Hair follicle dermal papilla cell (primary cell): ENCODE measurements at places on chromosomes 12 and 14. TPM values are rescaled to one million over a fixed set of nuclear protein-coding genes. Genes with fewer than 3 reads are reported as not detected.

Gene CFAP54
- 2.4 and 3.4 TPM in 2 replicates for total RNA-seq

Gene FAM177A1
- total RNA-seq = 27.4 and 34.9 TPM in 2 replicates

Gene NKX2-1
- total RNA-seq = not detected in 2 replicates

Gene AHNAK2
- 167 and 231 TPM in 2 replicates for total RNA-seq

Gene KCNC2
- not detected in 2 replicates for total RNA-seq

Gene PRKD1
- 8.0 and 11.4 TPM in 2 replicates for total RNA-seq

Gene BTBD7
- 34.2 and 42.5 TPM in 2 replicates for total RNA-seq

Gene KRT7
- total RNA-seq = 17.0 and 21.6 TPM in 2 replicates
